ENCODE measurements at places on chromosomes 13 and 19.

DNA sequence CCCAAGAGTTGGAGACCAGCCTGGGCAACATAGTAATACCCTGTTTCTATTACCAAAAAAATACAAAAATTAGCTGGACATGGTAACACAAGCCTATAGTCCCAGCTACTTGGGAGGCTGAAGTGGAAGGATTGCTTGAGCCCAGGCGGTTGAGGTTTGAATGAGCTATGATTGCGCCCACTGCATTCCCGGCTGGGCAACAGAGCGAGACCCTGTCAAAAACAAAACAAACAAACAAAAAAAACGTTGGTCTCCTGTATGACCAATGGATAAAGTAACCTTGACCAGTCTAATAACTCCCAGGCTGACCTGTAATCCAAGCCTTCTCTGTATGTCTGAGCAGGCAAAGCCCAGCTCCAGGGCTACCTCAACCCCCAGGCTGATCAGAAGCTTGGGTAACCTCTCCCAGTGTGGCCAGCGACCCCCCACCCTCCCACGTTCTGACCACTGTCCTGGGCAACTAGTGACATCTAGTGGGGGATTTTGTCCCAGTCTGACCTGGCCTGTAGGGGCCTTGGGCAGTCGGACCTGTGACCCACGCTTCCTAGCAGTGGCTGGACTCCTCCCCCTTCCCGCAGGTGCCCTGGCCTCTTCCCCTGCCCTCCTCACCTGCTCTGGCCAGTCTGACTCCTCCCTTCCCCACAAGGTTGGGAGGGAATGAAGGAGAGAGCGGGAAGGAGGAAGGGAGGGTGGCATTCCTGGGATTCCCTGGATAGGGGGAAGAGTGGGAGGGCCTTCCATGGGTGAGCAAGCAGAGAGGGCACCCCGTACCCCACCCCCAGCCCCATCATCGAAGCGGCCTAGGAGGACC is 1.0 kb upstream of the BCAM start:
- DNase-seq, result no peak

GRCh38 chr13:21894703-21895699 is 224.1 kb downstream of the FGF9 start:
- no peak for DNase-seq

GRCh38 chr13:93080587-93080986 is 146.0 kb upstream of the GPC6 start:
- no peak for DNase-seq

- no peak for DNase-seq
Measured at GRCh38 chr13:49998714-49999624, 2.1 kb downstream of the TRIM13 start.

DNA sequence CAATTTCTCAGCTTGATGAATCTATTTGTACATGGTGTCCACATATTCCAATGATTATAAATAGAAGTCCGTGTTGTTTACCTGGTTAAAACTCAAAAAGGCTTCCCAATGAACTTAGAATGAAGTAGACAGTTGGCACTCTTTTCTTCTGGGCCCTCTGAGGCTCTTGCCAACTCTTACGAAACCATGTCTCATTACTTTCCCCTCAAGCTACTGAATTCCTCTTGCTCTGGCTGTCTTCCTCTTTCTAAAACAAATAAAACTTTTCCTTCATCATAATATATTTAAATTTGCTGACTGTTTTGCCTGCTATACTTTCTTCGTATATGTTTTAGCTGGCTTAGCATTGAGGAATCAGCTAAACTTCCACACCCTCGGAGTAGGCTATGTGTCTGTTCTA is 139.7 kb downstream of the SLITRK6 start:
- no peak for DNase-seq

DNA sequence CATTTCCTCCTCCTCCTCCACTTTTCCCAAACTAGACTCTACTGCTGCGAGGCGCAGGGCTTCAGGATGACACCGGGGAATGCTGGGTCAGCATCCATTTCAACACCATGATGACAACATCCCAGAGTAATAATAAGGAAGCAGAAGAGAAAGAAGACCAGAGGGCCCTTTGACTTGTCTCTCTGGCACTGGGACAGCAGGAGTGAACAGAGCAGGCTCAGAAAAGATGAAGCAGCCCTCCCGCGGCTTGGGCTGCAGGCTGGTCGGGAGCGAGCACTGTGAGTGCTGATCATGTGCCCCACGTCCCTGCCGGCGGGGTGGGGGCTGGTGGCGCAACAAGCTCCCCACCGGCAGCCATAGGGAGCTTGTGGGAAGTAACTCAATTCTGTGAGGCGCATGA is 30.5 kb downstream of the RANBP3 start:
- no peak for DNase-seq

- no peak for DNase-seq
Measured at GRCh38 chr13:84745051-84745551, 862.8 kb upstream of the SLITRK1 start.

GRCh38 chr19:34256835-34257558 is 2.6 kb downstream of the GARRE1 start:
- no peak for DNase-seq

DNA sequence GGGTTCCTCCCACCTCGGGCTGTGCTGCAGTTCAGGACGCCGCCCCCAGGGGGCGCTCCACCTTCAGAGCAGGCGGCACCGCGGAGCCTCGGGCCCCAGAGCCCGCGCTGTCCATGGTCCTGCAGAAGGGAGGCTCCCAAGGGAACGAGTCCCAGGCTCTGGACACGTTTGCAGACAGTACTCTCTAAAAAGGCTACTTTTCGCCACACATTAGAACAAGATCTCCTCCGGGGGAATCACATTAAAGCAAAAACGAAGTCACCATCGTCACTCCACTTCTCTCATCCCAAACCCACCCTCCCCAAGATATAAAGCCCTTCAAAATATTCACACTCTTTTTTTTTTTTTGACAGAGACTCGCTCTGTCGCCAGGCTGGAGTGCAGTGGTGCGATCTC is 4.6 kb upstream of the SIGLEC10 start:
- peak; percentile 89 for DNase-seq

- no peak for DNase-seq
Measured at GRCh38 chr13:19589312-19589711, 28.0 kb upstream of the TPTE2 start.

- no peak for DNase-seq
Measured at GRCh38 chr13:75458696-75459422, 23.1 kb downstream of the TBC1D4 start.

- DNase-seq, result no peak
Measured at GRCh38 chr13:105097521-105097920, 1437.9 kb downstream of the EFNB2 start.

GRCh38 chr19:14375582-14376291 is 5.5 kb upstream of the ADGRE5 start:
- DNase-seq, result no peak

- no peak for DNase-seq
Measured at GRCh38 chr13:83563499-83563898, 318.8 kb downstream of the SLITRK1 start.

DNA sequence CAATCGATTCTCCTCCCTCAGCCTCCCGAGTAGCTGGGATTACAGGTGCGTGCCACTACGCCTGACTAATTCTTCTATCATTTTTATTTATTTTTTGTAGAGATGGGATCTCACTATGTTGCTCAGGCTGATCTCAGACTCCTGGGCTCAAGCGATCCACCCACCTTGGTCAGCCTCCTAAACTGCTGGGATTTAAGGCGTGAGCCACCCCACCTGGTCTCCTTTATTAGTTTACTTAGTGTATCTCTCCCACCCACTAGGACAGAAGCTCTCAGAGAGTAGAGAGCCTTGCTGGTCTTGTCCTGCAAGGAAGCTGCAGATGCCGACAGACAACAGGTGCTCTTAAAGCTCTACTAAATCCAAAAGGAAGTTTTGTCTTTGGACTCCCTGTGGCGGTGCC is 2.5 kb upstream of the LRRC8E start:
- DNase-seq, result no peak

- no peak for DNase-seq
Measured at GRCh38 chr13:26548205-26548765, 9.2 kb upstream of the WASF3 start.

DNA sequence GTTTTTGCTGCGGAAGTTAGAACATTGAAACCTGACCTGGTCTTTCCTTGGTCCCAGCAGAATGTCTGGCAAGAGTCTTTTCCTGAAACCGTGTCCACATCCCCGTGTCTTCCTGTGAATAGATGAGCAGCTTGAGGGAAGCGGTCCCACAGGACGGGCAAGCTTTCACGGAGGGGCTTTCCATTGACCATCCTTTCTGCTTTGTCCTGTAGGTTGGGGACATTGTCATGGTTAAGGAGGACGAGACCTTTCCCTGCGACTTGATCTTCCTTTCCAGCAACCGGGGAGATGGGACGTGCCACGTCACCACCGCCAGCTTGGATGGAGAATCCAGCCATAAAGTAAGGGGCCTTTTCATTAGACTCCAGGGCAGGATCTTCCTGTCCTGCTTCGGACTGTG is 126.0 kb downstream of the ATP11A start:
- DNase-seq, result no peak

DNA sequence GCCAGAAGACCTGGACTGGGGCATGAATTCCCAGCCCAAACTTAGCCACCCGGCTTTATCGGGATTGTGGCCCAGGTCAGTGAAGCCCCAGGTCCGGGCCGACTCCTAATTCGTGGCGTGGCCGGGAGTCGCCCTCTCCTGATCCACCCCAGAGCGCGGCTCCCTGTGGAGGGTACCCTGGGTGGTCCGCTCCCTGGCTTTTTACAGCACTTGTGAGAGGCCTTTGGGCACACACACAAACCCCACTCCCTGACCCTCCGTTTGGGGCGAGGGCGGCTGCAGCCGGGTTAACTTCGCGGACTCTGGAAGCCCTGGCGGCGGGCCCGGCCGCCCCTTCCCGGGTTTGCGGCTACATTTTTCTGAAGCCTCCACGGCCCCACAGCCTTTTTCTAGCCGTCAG is 56.4 kb downstream of the ZNF568 start:
- DNase-seq, result no peak

DNA sequence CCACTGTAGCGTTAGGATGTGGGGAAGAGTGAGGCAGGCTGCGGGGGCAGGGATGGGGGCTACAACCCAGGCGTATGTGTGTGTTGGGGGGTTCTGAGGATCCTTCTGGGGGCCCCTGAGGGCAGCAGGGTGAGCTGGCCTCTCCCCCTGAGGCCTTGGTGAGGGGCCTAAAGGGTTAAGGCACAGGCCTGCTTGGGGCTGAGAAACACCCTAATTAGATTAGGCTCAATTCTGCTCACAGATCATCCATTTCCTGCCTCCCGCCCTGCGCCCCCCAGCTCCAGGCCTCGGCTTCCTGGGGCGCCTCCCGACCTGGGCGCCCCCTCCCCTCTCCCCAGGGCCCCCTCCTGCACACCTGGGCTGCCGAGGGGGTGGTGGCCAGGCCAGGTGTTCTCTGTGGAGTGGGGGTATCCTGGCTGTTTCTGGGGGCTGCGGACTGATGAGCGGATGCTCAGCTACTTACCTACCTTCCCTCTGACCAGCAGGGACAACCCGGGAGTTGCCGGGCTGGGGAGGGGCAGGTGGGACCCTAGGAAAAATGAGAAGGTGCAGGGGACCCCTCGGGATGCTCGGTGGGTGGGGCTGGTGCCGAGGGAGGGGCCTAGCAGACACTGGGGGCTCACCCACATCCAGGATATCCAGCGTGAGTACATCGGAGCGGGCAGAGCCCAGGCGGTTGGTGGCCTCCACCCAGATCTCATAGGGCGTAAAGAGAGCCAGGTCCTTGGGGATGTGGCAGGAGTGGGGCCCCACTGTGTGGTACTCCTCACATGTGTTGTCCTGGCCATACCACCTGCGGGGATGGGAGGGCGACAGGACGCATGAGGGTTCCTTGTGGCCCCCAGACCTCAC is 8.6 kb downstream of the CRLF1 start:
- DNase-seq, result no peak

GRCh38 chr13:72983085-72983768 is 75.6 kb upstream of the KLF5 start:
- DNase-seq, result no peak

GRCh38 chr13:40629678-40630384 is 36.6 kb downstream of the FOXO1 start:
- DNase-seq, result peak; percentile 47

DNA sequence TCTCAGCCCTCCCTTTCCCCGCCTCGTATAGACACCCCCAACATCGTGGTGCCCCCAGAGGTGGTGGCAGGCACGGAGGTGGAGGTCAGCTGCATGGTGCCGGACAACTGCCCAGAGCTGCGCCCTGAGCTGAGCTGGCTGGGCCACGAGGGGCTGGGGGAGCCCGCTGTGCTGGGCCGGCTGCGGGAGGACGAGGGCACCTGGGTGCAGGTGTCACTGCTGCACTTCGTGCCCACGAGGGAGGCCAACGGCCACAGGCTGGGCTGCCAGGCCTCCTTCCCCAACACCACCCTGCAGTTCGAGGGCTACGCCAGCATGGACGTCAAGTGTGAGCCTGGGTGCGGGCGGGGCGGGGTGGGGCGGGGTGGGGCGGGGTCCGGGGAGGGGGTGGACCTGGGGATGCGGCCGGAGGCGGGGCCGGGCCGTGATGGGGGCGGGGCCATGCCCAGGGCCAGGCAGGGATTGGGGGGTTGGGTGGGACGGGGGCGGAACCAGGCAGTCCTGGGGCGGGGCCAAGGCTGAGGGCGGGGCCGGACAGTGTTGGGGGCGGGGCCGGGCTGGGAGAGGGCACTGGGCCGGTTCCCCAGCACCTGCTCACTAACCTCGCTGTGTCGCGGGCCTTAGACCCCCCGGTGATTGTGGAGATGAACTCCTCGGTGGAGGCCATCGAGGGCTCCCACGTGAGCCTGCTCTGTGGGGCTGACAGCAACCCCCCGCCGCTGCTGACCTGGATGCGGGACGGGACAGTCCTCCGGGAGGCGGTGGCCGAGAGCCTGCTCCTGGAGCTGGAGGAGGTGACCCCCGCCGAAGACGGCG is 7.8 kb downstream of the MAG start:
- DNase-seq, result no peak

DNA sequence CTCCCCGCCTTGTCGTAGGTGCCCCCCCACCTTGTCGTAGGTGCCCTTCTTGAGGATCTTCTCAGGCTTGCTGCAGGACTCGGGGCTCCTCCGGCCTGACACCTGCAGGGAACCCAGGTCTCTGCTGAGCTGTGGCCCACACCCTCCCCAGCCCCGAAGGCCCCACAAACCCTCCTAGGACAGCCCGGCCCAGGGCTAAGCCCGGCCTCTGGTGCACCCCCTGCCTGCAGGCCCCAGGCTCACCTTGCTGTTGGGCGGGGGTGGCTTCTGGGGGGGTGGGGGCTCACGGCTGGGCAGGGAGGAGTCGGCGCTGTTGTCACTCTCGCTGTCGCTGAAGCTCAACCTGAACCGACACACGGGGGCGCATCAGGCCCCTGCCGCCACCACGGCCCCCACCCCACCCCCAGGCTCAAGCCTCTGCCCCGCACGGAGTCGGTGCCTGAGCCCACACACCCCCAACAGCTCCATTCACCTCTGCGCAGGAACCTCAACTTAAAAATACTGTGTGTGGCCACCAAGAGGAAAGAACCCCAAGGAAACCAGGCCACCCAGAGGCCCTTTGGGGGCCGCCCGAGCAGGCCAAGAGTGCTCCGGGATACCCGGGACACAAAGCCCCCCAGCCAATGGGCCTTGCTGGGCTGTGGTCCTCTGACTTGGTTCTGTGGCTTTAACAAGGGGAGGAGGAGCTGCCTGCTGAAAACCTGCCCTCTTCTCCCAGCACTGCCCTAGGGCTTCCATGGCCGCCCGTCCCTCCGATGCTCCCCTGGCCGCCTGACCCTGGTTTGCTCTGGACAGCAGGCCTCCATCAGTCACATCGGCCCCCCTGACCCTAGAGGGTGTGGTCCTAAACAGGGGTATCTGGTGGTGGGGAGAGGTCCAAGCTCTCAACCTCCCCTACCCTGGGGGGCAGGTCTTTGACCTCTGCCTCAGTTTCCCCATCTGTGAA is 65.8 kb downstream of the MLLT1 start:
- no peak for DNase-seq

All from activated CD4-positive, alpha-beta T cell treated with anti-CD3 and anti-CD28 coated beads, Interleukin-10, Interleukin-2, amounts not matched to agents 100 ng/mL and 50 ng/mL, durations not matched to agents 16 hours and 8 hours (primary cell).